CD4-positive, alpha-beta T cell treated with Interleukin-12 subunit alpha and Interleukin-12 subunit beta, for 1 hour (primary cell): ENCODE measurements at places on chromosomes 11 and 22.

DNA sequence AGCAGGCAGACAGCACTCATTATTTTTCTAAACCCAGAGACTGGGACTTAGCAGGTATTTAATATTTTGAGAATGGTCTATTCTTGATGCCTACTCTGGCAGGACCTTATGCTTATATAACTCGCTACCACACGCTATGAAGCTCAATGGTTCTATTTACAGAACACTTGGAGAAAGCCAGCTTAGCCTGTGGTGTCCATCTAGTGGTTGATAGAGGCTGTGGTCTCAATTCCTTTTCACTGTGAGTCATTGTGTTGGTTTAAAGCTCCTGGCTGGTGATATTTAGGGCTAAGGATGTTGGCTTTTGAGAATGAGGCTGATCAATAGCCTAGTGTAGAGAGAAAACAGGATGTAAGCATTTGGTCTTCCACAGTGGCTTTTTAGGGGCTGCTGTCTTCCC, 206.4 kb downstream of the DBX1 start:
- DNase-seq: no peak

DNA sequence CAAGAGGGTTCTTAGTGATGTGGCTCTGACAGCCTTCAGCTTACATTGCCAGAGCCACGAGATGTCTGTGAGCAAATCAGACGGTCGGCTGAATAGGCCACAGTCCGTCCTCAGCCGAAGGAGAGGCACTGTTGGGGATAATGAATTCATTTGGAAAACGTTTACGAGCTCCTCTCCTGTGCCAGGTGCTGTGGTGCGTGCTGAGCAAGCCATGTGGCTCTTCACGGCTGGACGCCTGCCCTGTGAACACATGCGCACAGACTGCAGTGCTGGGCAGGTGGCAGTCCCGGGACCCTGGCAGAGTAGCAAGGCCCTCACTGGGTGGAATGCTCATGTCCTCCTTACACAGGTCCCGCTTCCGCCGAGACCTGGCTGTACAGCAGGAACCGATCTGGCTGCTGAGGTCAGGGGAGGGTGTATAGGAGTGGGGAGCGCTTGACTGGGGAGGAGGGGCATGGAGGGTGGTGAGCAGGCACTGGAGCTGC, 6.8 kb downstream of the TBC1D22A start:
- no peak for DNase-seq

GRCh38 chr11:85682330-85683305, 3.4 kb downstream of the CCDC89 start:
- DNase-seq: peak; percentile 67

DNA sequence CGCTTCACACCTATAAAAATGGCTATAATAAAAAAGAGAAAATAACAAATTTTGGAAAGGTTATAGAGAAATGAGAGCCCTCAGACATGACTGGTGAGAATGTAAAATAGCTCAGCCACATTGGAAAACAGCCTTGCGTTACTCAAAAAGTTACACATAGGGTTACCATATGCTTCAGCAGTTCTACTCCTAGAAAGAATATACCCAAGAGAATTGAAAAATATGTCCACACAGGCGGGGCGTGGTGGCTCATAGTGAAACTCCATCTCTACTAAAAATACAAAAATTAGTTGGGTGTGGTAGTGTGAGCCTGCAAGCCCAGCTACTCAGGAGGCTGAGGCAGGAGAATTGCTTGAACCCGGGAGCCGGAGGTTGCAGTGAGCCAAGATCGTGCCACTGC, 7.6 kb upstream of the JHY start:
- no peak for DNase-seq

GRCh38 chr11:110601936-110602335, 110.3 kb downstream of the ARHGAP20 start:
- no peak for DNase-seq

- DNase-seq: no peak
These were observed 10.5 kb downstream of the TOLLIP start for GRCh38 chr11:1298695-1299492.

DNA sequence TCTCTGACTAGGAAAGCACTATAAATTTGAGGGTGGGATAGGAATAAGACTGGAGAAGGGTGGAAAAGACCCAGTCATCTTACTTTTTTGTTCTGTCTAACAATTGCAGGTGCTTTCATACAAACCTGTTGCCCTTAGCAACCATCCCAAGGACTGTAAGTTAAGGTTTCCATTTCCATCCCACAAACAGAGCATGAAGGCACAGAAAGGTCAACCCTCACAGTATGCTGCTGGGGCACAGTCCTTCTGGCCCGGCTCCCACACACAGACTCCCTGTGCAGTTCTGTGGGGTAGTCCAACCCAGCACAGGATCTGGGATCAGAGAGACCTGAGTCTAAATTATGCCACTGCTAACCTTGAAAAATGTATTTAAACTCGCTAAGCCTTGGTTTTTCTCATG, 38.4 kb upstream of the ETS1 start:
- no peak for DNase-seq

GRCh38 chr11:27076121-27076589, 35.5 kb downstream of the BBOX1 start:
- no peak for DNase-seq

GRCh38 chr11:27909386-27909785, 198.6 kb downstream of the KIF18A start:
- no peak for DNase-seq

GRCh38 chr11:77106321-77106720, 3.7 kb downstream of the OMP start:
- DNase-seq: no peak

DNA sequence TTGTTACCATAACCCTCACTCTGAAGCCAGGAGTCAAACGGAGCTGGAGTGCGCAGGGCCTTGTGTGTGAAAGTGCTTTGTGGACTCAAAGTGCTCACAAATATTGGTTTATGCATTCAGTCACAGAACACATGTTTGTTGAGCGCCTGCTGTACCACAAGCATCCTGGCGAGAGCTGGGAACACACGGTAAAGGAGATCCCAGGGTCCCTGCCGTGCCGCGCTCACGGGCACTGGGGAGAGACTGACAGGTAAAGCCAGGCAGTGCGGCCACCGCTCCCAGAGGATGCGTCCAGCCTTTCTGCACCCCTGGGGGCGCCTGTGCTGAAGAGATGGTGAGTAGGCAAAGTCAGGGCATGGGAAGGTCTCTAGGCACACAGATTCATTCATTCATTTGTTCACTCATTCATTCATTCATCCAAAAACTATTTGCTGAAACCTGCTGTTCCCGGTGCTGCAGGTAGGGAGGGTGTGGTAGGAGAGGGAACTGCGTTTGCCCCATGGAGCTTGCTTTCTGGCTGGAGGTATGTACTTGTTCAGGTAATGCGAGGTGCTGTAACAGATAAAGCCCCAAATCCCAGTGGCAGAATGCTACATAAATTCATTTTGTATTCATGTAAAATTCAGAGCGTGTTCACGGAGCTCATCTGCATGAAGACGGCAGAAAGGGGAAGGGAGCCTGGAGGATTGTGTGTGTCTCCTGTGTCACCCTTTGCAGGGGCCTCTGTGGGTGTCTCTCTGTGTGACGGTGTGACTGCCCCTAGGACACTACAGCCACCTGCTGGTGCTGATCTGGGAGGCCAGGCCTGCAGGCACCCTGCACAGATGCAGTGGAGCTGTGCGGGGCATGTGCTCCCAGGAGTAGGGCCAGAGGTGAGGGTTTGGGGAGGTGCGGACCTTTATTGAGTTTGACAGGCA, 167.0 kb upstream of the B3GAT1 start:
- DNase-seq: no peak

DNA sequence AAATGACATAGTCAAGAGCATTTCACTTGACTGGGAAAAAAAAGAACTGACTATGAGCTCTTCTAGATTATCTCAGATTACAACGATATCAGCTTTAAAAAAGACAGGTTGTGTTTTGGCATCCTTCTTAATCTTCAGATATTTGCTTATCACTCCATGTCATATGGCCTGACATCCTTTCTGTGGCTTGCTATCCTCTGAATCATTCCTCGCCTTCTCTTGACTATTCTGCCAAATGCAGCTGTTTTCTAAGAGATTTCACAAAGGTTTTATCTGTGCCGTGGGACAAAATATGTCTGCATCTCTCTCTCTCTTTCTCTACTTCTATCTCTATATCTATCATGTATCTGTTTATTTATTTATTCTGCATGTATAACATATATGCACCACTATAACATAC, 746.1 kb downstream of the CNTN5 start:
- DNase-seq: no peak

DNA sequence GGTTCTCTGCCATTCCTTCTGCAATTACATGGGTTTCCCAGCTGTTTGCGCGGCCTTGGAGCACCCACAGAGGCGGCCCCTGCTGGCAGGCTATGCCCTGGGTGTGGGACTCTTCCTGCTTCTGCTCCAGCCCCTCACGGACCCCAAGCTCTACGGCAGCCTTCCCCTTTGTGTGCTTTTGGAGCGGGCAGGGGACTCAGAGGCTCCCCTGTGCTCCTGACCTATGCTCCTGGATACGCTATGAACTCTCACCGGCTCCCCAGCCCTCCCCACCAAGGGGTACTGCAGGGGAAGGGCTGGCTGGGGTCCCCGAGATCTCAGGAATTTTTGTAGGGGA, 2.6 kb downstream of the RCE1 start:
- no peak for DNase-seq

DNA sequence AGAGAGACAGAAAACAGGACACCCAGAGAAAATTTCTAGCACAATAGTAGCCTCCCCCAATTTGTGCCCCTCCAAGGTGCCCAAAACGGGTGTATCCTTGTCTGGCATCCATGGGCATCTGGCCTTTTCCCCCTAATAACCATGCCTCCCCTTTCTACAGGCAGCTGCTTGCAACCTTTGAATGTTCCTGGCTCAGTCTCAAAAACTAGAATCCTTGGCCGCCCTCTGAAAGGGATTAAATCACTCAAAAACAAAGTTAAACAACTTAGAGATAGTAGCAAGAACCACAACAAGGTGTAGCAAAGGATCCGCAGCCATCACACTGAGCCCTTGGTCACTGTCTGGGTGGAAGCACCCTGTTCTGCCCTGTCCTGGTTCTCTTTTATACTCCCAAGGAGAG, 105.6 kb downstream of the MN1 start:
- DNase-seq: no peak

DNA sequence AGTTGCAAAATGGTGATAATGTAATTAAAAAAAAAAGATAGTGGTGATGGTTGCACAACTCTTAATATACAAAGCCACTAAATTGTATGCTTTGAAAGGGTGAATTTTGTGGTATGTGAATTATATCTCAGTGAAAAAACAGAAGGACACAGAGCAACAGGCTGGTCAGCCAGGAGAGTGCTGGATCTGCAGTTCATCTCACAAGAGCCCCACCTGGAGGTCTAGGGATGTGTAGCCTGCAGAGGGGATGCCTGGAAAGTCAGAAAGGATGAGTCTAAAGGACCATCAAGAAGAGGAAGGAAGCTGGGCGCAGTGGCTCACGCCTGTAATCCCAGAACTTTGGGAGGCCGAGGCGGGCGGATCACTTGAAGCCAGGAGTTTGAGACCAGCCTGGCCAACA, 9.0 kb downstream of the POLR3H start:
- DNase-seq: no peak

DNA sequence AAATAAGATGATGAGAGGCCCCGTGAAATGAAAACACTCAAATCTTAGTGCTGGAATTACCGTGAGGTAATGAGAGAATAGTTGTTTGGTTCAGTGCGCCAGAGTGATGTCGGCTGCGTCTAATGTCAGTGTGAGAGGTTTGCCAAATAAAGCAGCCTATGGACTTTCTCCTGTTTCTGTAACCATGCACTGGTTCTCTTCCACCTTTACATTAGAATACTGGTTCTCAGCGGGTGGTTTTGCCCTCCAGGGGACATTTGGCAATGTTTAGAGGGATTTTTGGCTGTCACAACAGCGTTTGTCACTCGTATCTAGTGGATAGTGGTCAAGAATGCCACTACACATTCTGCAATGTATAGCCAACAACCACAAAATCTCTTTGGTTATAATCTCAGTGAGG, 1.1 kb downstream of the OOSP4B start:
- no peak for DNase-seq

DNA sequence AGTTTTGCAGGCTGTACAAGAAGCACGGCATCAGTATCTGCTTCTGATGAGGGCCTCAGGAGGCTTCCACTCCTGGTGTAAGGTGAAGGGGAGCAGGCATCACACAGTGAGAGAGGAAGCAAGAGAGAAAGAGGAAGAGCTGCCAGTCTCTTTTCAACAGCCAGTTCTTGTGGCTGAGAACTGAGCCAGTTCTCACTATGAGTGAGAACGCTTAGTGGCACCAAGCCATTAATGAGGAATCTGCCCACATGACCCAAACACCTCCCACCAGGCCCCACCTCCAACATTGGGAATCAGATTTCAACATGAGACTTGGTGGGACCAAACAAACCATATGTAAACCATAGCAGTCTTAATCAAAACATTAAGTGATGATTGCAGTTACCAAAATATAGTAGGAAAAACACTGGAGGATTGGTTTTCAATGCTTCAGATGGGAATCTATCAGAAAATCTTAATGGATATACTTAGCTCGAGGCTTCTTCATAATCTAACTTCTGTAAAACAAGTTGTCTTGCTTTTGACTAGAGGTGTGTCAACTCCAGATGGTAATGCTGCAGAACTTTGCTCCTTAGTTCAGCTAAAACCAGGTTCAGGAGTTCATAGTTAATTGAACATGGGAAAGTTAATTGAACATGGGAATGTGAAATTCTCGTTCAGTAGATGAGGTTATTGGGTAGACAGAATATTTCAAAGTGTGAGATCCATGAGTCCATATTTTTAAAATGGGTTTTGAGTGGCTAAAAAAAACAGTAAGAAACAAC, 12.2 kb downstream of the FAR1 start:
- DNase-seq: no peak

- no peak for DNase-seq
These were observed 205.5 kb downstream of the CCT8L2 start for GRCh38 chr22:16387088-16387487.

DNA sequence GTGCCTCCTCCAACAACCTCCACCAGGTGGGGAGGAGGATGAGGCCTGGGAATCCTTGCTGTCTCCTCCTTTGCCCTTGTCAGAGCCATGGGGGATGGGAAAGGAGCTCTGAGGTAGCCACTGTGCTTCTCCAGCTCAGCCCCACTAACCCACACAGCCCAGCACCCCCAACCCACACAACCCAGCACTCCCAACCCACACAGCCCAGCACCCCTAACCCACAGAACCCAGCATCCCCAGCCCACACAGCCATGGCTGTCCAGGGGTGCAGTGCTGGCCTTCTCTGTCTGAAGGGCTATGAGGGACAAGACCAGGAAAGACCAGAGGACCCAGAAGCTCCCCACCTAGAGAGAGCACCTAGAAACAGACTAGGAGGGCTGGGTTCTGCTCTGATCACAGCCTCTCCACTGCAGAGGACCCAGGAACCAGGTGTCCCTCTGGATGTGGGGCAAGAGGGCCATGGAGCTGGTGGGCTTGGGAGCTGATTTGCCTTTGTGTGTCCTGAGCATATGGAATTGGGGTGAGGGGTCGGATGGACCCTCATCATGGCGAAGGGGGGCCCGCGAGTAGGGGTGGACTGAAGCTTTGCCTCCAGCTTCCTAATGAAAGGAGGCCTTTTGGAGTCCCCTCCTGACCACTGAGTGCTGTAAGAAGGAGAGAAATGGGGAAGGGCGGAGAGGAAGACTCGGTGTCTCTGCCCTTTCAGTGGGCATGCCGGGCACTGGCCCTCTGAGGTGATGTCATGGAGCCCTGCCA, 117.6 kb upstream of the THY1 start:
- DNase-seq: no peak

- DNase-seq: peak; percentile 19
These were observed 68.1 kb downstream of the PPP6R3 start for GRCh38 chr11:68528630-68529029.
